ENCODE measurements at places on chromosomes 11 and 22. TPM values are rescaled to one million over a fixed set of nuclear protein-coding genes. Genes with fewer than 3 reads are reported as not detected.

Gene ASCL2
- not detected for polyA plus RNA-seq

Gene ARVCF
- 134 TPM for polyA plus RNA-seq

Gene CDC42EP2
- polyA plus RNA-seq = 1.3 TPM

Gene GPR83
- 0.74 TPM for polyA plus RNA-seq

Gene PANX2
- polyA plus RNA-seq = 6.4 TPM

Gene OR4D5
- not detected for polyA plus RNA-seq

Gene DLG2
- 179 TPM for polyA plus RNA-seq

Gene GPR152
- not detected for polyA plus RNA-seq

Gene MYEOV
- polyA plus RNA-seq = not detected

Gene ACER3
- 14.9 TPM for polyA plus RNA-seq

Gene OR51I1
- polyA plus RNA-seq = not detected

Gene OSBP2
- polyA plus RNA-seq = 8.7 TPM

Gene TUB
- 130 TPM for polyA plus RNA-seq

Gene IGSF22
- 0.90 TPM for polyA plus RNA-seq

Gene KDM4F
- polyA plus RNA-seq = not detected

Gene HTR3B
- not detected for polyA plus RNA-seq

Gene MRPL11
- 50.9 TPM for polyA plus RNA-seq

Gene LMNTD2
- 0.61 TPM for polyA plus RNA-seq

Gene MUC6
- not detected for polyA plus RNA-seq

Gene SLC35E4
- polyA plus RNA-seq = 5.5 TPM

Gene THOC5
- polyA plus RNA-seq = 38.6 TPM

All from neural cell (in vitro differentiated cells).